ENCODE measurements at places on chromosomes 4 and X.

DNA sequence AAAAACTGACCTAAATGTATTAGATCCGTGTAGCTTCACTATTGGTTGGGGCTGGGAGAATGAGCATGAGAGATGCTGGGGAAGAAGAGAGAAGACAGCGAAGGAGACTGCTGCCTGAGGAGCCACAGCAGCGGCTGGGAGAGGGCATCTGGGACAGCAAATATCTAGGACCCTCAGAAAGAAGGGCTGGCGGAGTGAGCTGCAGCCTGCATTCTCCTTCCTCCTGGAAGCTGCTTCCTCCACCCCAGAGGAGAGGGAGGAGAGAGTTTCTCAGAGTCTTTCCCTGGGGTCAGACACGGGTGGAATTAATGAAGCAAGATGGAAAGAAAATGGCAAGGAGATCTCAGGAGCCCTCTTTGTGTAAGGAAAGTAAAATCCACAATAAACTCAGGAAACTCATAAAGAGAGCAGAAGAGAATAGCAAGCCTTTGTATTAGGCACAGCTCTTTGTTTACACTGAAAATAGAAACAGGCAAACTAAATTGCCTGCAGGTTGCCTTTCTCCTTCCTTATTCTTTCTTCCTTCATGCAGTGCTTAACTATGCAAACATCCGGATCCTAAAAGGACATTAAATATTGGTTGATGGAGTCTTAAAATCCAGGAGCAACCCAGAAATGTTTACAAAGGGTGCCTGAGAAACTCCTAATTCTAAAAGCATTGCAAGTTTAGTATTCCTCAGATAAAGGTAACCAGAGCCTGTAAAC is 130.3 kb upstream of the GALNT7 start:
- no peak for DNase-seq

GRCh38 chrX:9866633-9867032 is 80.4 kb downstream of the SHROOM2 start:
- DNase-seq: no peak

DNA sequence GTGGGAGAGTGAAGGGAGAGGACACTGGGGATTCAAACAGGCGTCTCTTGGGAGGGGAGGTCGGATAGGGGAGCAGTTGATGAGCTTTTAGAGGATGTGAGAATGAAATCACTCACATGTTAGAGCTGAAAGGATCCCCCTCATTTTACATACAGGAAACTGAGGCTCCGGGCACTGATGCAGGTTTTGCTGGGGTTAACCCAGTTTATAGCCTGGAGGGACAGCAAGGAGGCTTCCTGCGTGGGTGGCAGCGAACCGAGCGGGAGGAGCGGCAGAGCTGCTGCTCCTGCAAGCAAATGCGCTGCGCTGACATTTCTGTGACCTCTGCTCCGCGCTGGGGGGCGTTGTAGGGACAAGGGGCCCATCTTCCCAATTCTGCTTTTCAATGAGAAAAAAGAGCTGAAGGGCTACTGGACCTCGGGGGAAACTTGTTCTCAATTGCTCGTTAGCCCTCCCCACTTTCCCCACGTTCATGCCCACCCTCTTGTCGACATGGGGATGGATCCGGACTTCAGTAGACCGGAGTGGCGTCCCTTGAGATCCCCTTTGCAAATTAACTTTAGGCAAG is 1.2 kb upstream of the NEUROG2 start:
- DNase-seq: no peak

DNA sequence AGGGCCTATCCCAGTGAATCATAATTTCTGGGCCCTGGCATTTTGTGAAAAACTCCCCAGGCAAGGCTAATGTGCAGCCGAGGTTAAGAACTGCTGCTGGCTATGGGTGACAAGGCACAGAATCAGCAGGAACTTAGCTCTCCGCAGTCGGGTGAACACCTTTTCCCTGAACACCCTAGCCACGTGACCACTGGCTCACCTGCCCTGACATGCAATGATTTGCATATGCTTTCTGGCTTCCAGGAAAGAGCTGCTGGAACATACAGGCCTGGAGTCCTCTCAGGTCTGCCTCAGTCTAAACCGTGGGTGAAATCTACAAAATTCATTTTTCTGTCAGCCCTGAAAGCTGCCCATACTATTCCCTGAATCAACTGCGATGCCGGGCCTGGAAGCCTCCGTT is 56.6 kb downstream of the ZNF827 start:
- no peak for DNase-seq

- DNase-seq: peak; percentile 11
These were observed 112.2 kb upstream of the ENPP6 start for GRCh38 chr4:184329659-184330400.

- DNase-seq: no peak
These were observed 22.7 kb upstream of the ACSL1 start for GRCh38 chr4:184848510-184848909.

GRCh38 chr4:152850377-152850776 is 70.6 kb downstream of the ARFIP1 start:
- peak; percentile 5 for DNase-seq

- no peak for DNase-seq
These were observed 44.8 kb downstream of the TSPAN5 start for GRCh38 chr4:98613453-98614075.

- DNase-seq: no peak
These were observed 180.0 kb downstream of the DHRSX start for GRCh38 chrX:2320580-2321327.

DNA sequence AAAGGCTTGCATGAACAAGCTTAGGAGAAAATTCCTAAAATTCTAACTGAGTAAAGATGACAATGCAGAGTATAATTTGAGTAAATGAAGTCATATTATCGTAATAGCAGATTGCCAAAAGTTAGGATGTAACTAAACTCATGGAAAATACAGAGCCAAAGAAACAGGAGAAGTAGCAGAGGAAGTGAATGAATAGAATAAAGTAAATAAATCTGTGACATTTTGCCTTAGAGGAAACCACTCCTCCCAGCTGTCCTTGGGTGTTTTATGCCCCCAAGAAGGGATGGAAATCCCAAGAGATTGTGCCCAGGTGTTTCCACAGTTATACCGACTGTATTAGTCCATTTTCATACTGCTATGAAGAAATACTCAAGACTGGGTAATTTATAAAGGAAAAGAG is 1.9 kb upstream of the BMX start:
- no peak for DNase-seq

- no peak for DNase-seq
These were observed 844.9 kb upstream of the SLIT2 start for GRCh38 chr4:19406789-19407188.

- no peak for DNase-seq
These were observed 235.3 kb downstream of the GPAT3 start for GRCh38 chr4:83771113-83771705.

DNA sequence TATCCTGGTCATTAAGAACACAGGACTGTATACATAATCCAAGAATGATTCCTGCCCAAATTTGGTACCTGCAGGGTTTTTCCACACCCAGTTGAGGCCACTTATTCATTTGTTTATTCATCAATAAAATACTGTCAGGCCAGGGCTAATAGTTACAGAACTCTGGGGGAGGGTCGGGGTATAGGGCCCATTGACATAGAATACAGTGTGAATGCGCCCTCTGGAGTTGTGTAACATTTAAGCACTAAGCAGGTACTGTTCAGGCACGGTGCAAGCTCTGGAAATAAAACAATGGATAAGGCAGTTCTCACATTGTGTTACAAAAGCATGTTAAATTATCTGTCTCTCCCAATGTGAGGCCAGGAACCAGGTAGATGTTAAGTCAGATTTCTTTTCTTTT is 30.8 kb upstream of the LRBA start:
- no peak for DNase-seq

DNA sequence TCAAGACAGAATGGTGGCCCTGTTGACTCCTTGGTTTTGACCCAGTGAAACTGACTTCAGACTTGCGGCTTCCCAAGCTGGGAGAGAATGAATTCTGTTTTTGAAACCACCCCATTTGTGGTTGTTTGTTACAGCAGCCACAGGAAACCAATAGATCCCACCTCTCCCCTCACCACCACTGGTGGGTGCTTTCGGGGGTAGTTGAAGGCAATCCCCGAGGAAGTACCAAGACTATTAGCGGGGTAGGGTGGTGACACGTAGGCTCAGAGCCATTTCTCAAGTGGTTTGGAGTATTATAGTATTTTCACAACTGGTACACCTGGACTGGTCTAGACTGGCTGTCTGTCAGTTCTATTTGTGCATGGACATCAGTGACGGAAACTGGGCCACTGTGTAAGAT is 189.1 kb upstream of the RBPJ start:
- no peak for DNase-seq

- no peak for DNase-seq
These were observed 2.9 kb upstream of the MND1 start for GRCh38 chr4:153341575-153342090.

GRCh38 chr4:57044279-57044678 is 65.6 kb downstream of the POLR2B start:
- DNase-seq: no peak

- no peak for DNase-seq
These were observed 398.4 kb downstream of the PPP3CA start for GRCh38 chr4:100948911-100949310.

GRCh38 chr4:105644257-105644656 is 64.2 kb downstream of the INTS12 start:
- no peak for DNase-seq

GRCh38 chrX:27860337-27860736 is 52.5 kb downstream of the MAGEB10 start:
- no peak for DNase-seq

GRCh38 chrX:1778817-1779216 is 164.0 kb downstream of the ASMT start:
- DNase-seq: no peak

- DNase-seq: no peak
These were observed 271.9 kb downstream of the PABPC4L start for GRCh38 chr4:133929531-133930239.

DNA sequence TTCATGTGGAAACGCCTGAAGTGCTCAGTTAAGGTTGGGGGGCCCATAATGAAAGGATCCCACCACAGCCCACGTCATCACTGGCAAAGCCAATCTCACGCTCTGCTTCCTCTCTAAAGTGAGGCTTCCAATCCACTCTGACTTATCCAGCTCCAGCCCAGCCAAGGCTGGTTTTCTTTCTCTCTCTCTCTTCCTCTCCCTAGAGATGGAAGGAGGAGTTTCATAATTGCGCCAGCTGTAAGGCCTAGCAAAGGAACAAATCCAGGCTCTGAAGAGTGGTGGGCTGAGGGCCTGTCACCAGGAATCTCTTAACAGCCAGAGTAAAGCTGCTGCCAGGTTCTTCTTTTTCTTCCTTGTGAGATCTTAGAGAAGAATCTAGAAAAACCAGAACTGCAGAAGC is 20.7 kb upstream of the BCLAF3 start:
- no peak for DNase-seq

DNA sequence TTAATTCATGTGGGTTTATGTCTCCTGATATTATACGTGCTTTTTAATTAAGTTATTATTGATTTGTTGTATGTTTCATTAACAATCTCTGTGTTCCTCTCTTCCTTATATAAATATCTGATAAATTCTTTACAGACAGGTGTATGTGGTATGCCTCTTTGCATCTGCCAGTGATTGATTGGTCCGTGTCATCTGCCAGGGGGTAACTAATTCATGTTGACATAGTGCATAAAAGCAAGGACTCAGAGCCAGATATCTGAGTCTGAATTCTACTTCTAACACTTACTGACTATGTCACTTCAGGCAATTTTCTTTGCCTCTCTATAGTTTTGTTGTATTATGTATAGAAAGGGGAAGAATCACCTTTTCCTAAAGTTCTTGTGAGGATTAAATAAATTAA is 5.2 kb upstream of the AMBN start:
- no peak for DNase-seq

DNA sequence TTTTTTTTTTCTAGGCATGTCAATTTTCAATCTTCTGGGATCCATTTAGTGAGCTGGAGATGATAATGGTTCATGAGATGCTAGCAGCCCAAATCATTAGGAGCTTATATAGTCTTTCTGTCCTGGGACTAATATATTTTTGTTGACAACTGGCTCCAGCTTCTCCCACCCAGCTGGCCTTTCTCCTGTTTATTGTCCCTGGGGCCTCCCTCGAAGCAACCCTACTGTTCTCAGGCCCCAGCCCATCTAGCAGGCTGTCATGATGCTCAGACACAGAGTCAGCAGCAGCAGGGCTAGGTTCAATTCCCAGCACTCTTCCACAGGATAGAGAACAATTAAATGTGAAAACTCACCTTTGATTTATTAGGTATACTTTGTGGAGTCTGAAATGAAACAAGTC is 127.6 kb upstream of the MID1 start:
- no peak for DNase-seq

GRCh38 chrX:122501652-122502051 is 682.4 kb upstream of the GRIA3 start:
- DNase-seq: no peak

GRCh38 chr4:132526652-132527051 is 622.4 kb upstream of the PCDH10 start:
- DNase-seq: no peak

- no peak for DNase-seq
These were observed 60.7 kb downstream of the HPGD start for GRCh38 chr4:174461466-174462106.

GRCh38 chr4:70365479-70365878 is 4.9 kb downstream of the SMR3A start:
- DNase-seq: no peak

GRCh38 chr4:98873059-98873458 is 55.9 kb downstream of the EIF4E start:
- DNase-seq: no peak

DNA sequence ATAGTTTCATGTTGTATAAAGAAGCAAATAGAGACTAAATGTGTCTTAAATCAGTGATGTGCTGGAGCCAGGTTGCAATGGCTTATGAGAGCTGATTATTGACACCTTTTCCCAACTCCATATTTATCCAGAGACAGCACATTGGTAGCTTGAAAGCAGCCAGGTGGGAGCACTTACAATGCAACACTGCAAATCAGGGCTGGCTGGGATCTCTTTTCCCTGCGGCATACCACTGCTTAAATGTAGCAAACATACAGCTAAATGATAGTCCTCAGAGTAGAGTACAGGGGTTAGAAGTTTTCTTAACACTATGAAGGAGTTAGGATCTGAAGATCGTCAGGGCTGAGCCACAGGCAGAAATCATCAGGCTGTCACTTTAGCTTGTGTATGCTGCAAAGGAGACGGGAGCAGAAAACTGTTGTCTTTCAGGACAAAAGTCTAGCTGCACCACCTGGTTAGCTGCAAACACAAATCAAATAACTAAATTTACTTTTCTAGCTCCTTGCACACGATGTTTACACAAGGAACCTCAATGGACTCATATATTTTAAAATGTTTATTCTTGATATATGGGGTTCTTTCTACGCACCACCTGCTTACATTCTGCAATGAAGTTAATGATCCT is 527.3 kb downstream of the TLL1 start:
- no peak for DNase-seq

- DNase-seq: no peak
These were observed 34.1 kb downstream of the SPINK2 start for GRCh38 chr4:56787380-56787779.
